ENCODE measurements at places on chromosomes 1 and 21. TPM values are rescaled to one million over a fixed set of nuclear protein-coding genes. Genes with fewer than 3 reads are reported as not detected.

GRCh38 chr1:234629026-234629425, 19.0 kb upstream of the IRF2BP2 start:
- no peak for DNase-seq

ILDR2 gene
- polyA plus RNA-seq: 20.6 TPM

GRCh38 chr1:183953031-183953430, 84.5 kb downstream of the COLGALT2 start:
- DNase-seq: no peak

DDAH1 gene
- 127 TPM for polyA plus RNA-seq

CNN3 gene
- 349 TPM for polyA plus RNA-seq

Data from left kidney (tissue), 8 donors.